Femur (tissue), 1 donor: ENCODE measurements at places on chromosomes 5 and 9.

DNA sequence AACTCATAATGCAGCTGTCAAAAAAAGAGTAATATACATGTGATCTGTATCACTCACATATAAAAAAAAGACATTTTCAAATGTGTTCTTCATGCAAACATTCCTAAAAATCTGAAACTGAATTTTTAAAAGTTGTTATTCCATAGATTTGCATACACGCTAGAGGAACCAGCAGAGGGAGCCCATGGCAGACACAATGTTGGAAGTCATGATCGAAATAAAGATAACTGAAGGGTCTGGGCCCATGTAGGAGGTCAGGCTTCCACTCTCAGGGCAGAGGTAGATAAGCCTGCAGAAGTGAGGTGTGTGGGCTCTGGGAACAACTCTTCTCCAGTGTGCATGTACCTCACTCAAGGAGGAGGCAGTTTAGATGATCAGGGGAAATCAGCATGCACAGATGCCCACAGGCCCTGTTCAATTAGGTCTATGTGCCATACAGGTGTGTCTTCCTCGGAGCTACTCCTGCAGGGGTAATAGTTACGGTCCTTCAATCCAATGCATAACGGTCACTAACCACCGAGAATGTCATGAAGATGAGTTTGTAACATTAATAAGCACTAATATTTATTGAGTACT lies 208.6 kb downstream of the EPB41L4A start:
- DNase-seq: peak; percentile 53

DNA sequence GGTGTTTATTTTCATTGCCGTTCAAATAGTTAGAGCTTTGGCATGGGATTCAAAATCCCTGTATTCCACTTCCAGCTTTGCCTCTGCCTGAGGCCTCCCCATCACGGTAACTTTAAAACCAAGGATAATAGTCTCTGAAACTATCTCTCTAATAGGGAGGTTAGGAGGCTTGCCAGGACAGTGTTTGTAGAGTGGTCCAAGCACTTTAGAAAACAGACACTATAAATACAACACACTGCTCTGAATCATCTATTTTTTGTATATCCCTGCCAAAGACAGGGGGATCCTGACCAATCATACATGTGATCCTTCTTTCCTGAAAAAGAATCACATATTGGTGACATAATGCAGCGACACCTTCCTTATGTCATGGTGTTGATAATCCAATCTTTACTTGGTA lies 326.8 kb downstream of the BNC2 start:
- no peak for DNase-seq

- DNase-seq: no peak
These were observed 13.8 kb downstream of the OR2S2 start for GRCh38 chr9:35944173-35944572.

GRCh38 chr9:127968700-127969383 lies 11.9 kb downstream of the EEIG1 start:
- DNase-seq: peak; percentile 44

- no peak for DNase-seq
These were observed 37.0 kb downstream of the DPYSL3 start for GRCh38 chr5:147472664-147473475.

- DNase-seq: no peak
These were observed 59.8 kb upstream of the SNX2 start for GRCh38 chr5:122715095-122715494.

DNA sequence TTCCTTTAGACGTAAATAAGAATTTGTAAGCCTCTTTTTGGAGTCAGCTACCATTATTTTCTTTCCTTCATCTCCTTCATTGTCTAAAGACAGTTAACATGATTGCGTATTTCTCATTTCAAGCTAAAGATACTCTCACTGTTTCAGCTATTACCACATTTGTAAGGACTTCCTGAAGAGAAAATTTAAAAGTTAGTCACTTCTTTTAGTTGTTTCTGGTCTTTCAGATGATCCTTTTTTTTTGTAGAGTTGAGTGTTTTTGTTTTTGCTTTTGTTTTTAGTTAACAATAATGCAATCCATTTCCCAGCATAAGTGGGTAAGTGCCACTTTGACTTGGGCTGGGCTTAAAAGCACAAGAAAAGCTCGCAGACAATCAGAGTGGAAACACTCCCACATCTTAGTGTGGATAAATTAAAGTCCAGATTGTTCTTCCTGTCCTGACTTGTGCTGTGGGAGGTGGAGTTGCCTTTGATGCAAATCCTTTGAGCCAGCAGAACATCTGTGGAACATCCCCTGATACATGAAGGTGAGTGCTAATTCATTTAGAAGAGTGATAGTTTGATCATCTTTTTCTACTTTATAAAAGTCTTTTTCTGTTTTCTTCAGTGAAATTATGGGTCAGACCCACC lies 2.0 kb downstream of the IL31RA start:
- no peak for DNase-seq

DNA sequence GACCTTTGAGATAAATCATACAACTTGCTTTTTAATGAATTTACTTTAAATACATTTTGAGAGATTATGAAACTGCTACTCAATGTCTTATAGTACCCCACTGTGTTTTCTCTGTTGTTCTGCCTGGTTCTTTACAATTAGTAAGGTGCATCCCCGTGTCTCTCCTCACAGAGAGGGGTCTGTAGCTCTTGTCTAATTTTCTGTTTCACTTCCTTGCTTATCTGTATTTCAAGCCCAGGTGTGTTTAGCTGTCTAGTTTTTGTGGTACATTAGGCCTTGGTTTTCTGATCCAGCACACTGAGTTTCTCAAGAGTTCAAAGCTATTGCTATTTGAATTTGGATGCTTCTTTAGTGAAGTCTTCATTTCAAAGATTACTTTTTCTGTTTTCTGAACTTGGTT lies 105.1 kb downstream of the MAST4 start:
- no peak for DNase-seq

- no peak for DNase-seq
These were observed 201.8 kb upstream of the NMUR2 start for GRCh38 chr5:152606776-152607364.

- DNase-seq: no peak
These were observed 59.1 kb downstream of the ATP10B start for GRCh38 chr5:160792732-160793529.

DNA sequence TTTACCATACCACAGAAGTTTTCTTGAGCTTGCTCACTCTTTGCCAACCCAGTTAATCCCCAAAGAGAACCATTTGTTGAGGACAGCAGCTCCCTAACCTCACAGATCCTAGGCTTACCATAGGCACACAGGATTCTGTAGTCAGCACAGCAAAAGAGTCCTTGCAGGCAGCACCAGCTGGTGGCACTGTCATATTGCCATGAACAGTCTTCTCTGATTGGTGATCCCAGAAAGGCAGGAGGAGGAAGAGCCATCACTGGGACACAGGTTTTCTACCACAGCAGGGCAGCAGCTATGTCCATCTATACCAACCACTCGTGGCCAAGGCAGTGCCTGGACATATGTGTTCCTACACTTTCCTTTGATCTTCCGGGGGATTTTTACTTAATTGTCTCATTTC lies 297.1 kb upstream of the CD180 start:
- DNase-seq: peak; percentile 61

DNA sequence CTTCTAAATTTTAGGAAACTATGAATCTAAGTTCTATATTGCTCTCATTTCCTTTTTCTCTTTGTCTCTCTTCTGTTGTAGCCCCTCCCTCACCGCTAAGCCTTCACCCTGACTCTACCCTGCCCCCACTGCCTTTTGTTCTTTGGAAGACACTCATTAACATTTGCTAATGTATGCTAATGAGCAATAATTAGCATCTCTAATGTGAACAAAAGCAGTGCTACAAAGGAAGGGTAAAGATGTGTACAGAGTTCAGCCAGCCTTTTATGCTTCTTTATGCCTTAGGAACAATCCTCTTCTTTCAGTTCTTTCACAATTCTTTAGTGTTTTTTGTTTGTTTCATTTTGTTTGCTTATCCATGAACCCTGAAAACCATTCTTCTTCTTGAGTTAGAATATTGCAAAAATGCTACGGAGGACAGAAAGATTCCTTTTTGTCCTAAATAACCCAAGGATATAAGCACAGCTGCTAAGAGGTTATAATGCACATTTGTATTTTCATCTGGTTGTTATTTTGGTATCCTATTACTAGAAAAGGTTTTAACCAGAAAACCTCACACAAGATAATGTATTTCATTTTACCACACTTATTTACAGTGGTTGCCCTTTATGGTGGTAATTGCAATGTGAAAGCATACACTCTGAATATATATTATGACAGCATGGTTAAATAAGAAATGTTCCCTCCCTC lies 159.3 kb downstream of the TMC1 start:
- no peak for DNase-seq

- DNase-seq: no peak
These were observed 1.1 kb downstream of the GNPDA1 start for GRCh38 chr5:142011572-142012185.

DNA sequence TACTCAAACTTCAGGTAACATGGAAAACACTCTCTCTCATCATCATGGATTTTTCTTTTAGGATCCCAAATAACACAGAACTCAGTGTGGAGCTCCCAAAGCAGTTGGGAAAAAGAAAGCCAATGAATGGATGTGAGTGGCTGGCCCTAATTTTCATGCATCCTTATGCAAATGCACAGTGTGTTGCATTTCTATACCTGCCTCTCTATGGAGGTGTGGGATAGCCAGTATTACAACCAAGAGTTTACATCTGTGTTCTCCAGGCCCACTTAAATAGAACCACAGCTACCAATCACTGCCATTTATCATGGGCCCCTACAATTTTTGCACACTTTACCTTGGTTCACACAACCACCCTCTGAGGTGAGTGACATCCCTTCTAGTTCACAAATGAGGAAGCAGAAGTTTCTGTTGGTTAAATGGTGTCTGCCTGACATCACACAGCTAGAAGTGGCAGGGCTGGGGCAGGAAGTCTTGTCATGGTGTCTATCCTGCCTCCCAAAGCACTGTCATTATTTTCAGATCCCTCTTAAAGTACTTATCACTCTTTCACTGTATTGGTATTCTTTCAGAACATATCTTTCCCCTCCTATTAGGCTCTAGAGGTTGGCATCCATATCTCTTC lies 17.3 kb downstream of the MAMDC2 start:
- no peak for DNase-seq

DNA sequence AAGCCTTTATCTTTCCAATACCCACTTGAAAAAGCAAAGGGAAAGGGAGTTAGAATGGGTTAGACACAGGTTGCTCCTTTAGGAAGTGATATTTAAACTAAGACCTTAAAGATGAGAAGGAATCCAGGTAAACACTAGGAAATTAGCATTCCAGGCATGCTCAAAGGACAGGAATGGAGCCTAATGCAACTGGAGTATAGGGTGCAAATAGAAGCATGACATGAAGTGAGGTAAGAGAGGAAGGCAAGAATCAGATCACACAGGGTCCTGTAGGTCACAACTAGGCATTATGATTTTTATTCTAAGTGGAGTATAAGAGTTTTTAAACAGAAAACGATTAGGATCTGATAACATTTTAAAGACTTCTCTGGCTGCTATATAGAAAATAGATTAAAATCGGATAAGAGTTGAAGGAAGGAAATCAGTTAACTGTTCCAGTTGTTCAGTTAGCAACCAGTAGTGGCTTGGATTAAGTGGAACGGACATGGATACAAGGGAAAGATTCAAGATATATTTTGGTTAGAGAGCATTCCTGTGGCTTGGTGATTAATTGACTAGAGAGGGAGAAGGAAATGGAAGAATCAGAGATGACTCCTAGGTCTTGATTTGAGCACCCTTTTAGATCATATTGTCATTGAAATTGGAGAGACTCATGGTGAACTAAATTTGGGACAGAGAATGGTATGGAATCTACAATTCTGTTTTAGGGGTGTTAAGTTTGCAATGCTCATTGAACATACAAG lies 95.9 kb downstream of the FBXO4 start:
- no peak for DNase-seq

DNA sequence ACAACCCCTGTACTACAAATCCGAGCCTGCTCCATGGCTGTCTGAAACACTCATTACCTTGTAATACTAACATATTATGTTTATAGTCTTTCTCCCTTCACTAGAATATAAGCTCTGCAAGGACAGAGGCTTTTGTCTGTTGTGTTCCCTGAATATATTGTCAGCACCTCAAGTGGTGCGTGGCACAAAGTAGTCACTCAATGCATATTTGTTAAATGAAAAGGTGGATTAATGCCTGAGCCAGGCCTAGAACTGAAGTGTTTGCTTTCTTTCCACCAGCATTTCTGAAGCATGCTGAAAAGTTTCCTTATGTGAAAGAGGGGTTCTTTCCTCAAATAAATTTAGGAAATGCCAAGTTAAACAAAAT lies 36.3 kb downstream of the ELL2 start:
- DNase-seq: no peak

DNA sequence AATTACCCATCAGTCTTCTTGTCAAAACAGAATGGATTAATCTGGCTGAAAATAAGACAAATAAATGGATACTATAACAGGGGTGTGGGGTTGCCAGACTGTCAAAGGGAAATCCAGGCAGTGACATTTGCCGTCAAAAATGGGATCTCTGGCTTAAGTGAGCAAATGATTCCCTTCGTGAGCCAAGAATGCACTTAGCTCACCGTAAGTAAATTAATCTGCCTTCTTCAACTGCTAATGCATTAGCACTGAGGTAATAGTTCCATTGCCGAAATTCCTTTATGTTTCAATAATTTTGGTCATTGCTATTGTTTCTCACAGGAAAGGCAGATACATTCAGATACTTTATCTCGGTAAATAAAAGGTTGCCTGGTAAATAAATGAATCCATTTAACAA lies 377.8 kb downstream of the KIAA0825 start:
- DNase-seq: no peak

GRCh38 chr9:122085260-122085659 lies 7.8 kb downstream of the TTLL11 start:
- DNase-seq: no peak

DNA sequence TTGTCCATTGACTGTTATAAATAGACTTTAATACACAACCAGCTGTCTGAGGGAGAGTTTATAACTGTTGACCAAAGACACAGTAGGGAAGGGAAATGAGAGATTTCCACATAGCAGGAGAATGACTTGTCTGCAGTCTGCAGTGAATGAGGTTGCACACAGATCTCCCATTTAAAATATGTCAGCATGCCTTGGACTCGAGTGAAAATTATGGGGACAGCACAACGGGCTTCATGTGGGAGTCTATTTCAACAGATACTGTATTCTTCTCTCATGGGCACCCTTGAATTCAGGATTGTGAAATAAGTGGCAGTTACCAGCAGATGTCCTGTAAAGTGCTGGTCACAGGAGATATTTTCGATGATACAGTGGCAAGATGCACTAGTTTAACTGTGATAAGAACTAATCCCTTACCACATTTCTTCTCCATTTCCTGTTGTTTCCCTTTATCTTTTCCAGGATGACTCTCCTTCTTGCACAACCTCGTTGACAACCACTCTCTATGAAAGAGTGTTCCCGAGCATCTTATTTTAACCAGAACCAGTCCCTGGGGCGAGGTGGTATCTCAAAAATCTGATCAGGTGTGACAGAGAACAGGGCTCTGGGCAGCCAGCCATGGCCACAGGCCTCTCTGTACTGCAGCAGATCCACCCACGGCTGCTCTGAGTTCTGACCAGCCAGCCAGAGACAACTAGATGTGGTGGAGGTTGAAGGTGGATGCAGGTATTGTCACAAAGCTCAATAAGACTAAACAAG lies 51.5 kb upstream of the MAP3K1 start:
- DNase-seq: no peak
